ENCODE measurements at places on chromosomes 5 and 9.

DNA sequence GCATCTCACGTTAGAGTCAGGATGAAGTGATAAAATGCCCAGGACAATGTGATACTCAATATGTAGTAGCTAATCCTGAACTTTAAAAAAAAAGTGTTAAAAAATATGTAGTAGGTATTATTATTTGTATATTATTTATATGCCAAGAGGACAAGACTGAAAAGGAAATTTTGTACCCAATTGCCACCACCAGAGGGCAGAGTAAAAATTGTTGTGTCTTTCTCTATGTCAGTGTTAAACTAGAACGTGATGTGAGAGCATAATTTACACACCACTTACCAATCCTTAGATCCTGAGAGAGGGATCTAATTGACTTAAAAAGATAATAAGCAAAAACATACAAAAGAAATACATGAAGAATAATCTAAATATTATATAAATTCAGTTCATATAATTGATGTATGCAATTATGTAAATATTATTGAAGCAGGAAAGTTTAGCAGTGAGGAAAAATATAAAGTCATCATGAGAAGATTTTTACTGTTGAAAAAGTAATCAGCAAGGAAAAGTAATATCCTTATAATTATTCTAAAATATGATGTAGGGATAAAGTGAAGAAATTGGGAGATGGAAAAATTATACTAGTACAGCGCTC, 288.9 kb downstream of the RAB3C start:
- DNase-seq, result peak; percentile 47

- DNase-seq, result no peak
Measured at GRCh38 chr9:71552480-71552879, 215.8 kb downstream of the CEMIP2 start.

DNA sequence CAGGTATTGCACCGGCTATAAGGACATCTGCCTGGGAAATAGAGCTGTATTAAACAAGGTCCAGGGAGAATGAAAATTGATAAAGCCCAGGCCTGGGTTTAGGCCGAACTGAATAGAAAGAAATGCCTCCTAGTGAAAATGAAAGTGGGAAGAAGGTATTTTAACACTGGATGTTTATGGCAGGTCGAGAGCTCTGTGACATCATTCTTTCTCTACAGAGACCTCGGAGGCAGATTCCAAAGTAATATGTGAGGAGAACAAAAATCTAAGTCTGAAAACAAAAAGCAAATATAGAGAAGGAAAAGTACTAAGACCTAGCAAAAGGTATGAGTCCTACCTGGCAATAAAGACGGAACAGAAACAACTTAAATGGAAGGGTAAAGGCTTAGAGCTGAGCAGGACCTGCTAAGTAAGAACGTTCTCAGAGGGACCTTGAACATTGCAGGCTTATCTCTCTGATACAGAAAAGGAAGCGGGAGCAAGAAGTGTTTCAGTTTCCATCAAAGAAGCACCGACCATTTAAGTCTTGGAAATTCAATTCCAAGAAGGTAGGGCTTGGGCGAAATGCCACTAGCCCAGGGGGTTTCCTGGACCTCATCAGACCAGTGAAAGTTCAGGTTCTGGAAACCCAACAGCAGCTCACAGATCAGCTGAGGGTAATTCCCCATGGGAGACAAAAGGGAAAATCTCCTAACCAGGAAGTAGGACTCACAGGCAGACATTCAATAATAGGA, 80.0 kb downstream of the SUSD1 start:
- DNase-seq, result no peak

GRCh38 chr5:169065400-169065799, 235.5 kb downstream of the SLIT3 start:
- peak; percentile 17 for DNase-seq

GRCh38 chr9:112774006-112774996, 23.7 kb downstream of the SNX30 start:
- DNase-seq, result peak; percentile 44

DNA sequence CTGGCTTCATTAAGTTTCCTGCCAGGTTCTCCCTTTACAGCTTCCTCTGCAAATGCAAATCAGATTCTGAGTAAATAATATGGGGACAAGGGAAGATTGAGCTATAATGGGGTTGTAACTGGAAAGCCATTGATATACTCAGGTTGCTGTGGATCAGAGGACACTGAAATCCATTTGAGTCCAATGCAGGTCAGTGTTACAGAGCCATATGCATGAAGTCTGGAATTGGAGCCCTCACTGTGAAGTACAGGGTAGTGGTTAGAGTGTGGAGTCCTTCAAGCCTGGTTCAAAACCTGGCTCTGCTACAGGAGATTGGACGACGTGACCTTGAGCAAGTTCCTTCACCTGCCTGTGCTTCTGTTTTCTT, 48.7 kb downstream of the TIMD4 start:
- no peak for DNase-seq

GRCh38 chr9:107046692-107047091, 183.7 kb downstream of the ZNF462 start:
- no peak for DNase-seq

Measured in GM23248 (cell line).